ENCODE measurements at places on chromosomes 1 and 21. TPM values are rescaled to one million over a fixed set of nuclear protein-coding genes. Genes with fewer than 3 reads are reported as not detected.

Gene WDR64
- polyA plus RNA-seq, result 0.44 TPM

Gene NR1I3
- 1.5 TPM for polyA plus RNA-seq

Gene GNAT2
- not detected for polyA plus RNA-seq

Gene ZFP69
- 6.5 TPM for polyA plus RNA-seq

DNA sequence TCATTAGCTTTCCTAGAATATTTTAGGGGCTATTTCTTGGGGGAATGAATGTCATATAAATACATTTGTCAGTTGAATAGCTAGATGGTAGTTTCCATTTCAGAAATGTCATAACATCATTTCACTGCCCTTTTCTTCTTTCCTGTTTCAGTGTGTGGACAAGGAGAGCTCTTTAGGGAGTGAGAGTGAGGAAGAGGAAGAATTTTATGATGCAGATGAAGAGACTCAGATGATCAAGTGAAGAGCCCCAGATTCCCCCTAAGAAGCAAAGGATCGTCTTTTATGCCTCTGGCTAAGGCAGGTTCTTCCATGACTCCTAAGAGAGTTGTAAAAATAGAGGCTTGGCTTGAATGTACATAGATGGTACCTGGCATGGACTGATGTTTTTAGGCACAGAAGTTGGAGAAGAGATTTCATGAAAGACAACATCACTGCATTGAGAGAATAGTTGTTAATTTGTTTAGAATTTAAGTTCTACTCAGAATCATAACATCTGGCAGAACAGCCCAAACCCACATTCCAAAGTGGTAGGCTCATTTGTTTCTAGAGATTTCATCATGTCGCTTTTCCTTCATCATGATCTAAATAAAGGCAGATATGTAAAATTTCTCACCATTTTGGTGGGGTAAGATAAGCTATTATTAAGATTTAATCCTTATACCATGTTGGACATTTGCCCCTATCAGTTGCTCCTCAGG, 44.2 kb upstream of the MAB21L3 start:
- no peak for DNase-seq

DNA sequence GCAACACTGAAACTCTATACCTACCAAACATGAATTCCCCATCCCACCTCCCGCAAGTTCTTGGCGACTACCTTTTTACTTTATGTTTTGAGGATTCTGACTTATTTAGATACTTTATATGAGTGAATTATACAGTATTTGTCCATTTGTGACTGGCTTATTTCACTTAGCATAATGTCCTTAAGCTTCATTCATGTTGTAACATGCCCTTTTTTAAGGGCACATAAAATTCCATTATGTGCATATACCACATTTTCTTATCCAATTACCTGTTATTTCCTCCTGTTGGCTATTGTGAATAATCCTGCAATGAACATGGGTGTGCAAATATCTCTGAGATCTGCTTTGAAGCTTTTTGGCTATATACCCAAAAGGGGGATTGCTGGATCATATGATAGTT, 22.0 kb upstream of the CHIT1 start:
- no peak for DNase-seq

- DNase-seq, result no peak
Measured at GRCh38 chr1:107820801-107821200, 144.2 kb downstream of the VAV3 start.
